Right atrium auricular region (tissue), 2 donors: ENCODE measurements at places on chromosomes 7 and 10. TPM values are rescaled to one million over a fixed set of nuclear protein-coding genes. Genes with fewer than 3 reads are reported as not detected.

Gene EIF3B
- 66.9 TPM for total RNA-seq

Gene SPDYE2B
- total RNA-seq, result not detected

Gene ADAM12
- 0.71 TPM for total RNA-seq

- H3K27ac ChIP-seq, result no peak overlapping the region
- peaks cover 12% of the 10 kb centered on the region for H3K36me3 ChIP-seq
- no peaks in the 10 kb centered on the region for H3K27me3 ChIP-seq
- no peak for DNase-seq
- H3K4me1 ChIP-seq, result no peaks in the 10 kb centered on the region
Measured at GRCh38 chr7:43769281-43769680, 10.8 kb downstream of the BLVRA start.

DNA sequence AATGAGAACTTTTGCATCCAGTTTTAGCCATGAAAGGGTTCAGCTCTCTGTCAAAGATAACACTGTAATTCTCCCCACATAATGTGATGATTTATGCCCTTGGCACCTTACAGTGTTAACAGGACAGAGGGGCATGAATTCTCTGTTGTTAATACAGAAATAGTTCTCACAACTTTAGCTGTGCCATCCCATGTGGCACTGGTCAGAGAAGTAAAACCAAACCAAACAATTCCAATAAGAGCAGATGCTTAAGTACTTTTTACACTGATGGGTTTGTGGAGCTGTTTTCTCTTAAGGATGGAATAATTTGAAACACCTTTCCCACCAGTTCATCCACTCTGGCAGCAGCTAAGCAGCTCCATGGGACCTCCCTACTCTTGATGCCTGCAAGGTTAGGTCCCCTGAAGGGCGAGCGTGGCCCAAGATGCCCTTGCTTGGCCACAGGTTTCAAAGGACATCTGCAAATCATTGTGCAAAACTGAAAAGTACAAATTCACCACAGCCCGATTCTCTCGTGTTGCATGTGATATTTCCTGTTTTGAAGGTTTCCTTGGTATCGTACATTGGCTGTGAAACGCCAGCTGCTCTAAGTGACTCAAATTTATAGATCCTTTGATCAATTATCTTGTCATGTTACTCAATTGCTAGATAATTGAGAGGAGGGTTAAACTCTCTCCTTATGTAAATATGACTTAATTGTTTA lies 82.5 kb upstream of the CREB5 start:
- no peak overlapping the region for H3K4me3 ChIP-seq
- H3K36me3 ChIP-seq, result no peaks in the 10 kb centered on the region
- H3K4me1 ChIP-seq, result no peaks in the 10 kb centered on the region
- no peaks in the 10 kb centered on the region for H3K27me3 ChIP-seq

DNA sequence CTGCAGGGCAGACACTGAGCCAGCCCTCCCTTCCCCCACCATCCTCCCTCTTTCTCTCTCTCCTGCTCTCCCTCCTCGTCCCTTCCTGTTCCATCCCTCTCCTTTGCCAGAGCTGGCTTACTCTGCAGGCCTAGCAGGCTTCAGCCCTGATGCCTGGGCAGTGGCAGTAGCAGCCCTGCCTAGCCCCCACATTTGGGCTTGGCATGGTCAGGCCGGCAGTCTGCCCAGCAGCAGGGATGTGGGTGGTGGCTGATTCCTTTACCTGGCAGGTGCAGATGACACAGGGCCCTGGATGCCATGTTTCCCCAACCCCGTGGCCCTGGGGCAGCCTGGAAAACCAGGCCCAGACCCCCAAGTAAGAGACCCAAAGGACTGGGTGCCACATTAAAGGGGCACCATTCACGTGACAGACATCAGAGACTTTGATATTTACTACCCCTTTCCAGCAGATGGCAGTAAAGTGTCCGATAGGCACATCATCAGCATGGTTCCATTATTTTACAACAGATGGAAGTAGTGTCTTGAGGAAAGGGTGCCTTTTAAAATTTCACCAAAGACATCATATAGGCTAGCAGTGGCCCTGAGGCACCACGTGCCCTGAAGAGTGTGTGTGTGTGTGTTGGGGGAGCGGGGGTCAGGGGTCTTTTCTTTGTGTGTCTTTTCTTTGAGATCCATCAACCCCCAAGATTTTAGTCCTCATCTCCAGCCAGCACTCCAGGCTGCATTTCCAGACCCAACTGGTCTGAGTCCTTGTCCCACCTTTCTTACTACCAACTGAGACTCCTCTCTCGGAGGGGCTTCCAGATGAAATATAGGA lies 5.9 kb downstream of the KCP start:
- DNase-seq, result no peak
- no peaks in the 10 kb centered on the region for H3K27me3 ChIP-seq
- H3K4me1 ChIP-seq, result no peaks in the 10 kb centered on the region
- no peaks in the 10 kb centered on the region for H3K36me3 ChIP-seq
- no peak overlapping the region for H3K4me3 ChIP-seq

- no peaks in the 10 kb centered on the region for H3K27me3 ChIP-seq
- peak; percentile 86 for DNase-seq
- peaks cover 40% of the 10 kb centered on the region for H3K36me3 ChIP-seq
- H3K4me3 ChIP-seq, result no peak overlapping the region
- no peaks in the 10 kb centered on the region for H3K4me1 ChIP-seq
- H3K27ac ChIP-seq, result peak overlapping the region; percentile 85
Measured at GRCh38 chr10:70430493-70431445, 10.7 kb downstream of the NODAL start.

DNA sequence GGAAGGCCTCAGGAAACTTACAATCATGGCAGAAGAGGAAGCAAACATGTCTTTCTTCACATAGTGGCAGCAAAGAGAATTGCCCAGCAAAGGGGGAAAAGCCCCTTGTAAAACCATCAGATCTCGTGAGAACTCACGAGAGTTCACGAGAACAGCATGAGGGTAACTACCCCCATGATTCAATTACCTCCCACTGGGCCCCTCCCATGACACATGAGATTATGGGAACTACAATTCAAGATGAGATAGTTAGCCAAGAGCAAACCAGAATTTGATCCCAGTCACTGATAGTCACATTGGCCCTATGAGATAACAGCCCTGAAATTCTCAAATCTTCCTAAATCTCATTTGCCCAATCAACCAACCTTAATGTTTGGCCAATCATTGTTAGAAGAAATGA lies 18.2 kb upstream of the ITPRID1 start:
- H3K4me3 ChIP-seq, result no peak overlapping the region
- no peaks in the 10 kb centered on the region for H3K27me3 ChIP-seq
- H3K4me1 ChIP-seq, result no peaks in the 10 kb centered on the region
- no peaks in the 10 kb centered on the region for H3K36me3 ChIP-seq
- DNase-seq, result no peak

DNA sequence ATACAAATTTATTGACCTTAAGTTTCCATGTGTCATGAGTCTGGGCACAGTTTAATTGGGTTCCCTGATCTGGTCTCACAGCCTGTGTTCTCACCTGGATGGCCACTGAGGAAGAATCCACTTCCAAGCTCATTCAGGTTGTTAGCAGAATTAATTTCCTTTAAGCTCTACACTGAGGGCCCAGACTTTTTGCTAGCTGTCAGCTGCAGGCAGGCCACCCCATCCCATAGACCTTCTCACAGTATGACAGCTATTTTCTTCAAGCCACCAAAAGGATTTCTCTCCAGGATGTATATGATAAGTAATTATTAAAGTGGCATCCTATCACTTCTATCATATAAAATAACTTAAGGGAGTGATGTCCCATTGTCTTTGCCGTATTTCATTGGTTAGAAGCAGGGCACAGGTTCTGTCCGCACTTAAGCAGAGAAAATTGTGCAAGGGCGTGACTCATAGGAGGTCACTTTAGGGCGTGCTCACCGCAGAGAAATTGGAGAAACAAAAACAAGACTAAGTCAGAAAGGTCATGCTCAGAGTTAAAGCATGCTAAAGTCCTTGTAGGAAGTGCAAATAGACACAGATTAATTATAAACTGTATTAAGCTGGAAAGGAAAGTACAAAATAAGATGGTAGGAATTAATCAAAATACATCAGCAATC lies 109.9 kb downstream of the AHR start:
- no peaks in the 10 kb centered on the region for H3K36me3 ChIP-seq
- H3K27ac ChIP-seq, result no peak overlapping the region
- no peaks in the 10 kb centered on the region for H3K4me1 ChIP-seq
- H3K27me3 ChIP-seq, result no peaks in the 10 kb centered on the region
- peak; percentile 66 for DNase-seq

DNA sequence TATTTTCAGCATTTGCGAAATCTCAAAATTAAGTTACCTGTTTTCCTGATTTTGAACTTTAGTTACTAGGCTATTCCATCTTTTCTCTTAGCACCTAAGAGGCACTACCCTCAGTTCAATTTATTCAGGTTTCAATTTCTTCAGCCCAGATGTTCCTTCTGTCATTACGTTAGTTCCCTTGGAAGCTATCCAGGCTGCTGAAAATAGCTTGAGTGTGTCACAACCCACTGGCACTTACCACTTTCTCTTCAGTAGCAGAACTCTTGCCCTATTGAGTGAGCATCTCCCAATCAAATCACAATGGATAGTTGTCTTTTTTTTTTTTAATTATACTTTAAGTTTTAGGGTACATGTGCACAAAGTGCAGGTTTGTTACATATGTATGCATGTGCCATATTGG lies 332.7 kb upstream of the LRGUK start:
- no peaks in the 10 kb centered on the region for H3K36me3 ChIP-seq
- no peaks in the 10 kb centered on the region for H3K4me1 ChIP-seq
- no peak overlapping the region for H3K27ac ChIP-seq
- no peaks in the 10 kb centered on the region for H3K27me3 ChIP-seq
- no peak overlapping the region for H3K4me3 ChIP-seq

GRCh38 chr10:12194752-12195271 lies 879 bp downstream of the NUDT5 start:
- DNase-seq, result peak; percentile 65
- peak overlapping the region; percentile 90 for H3K27ac ChIP-seq
- peaks cover 6% of the 10 kb centered on the region for H3K36me3 ChIP-seq
- H3K27me3 ChIP-seq, result no peaks in the 10 kb centered on the region
- no peaks in the 10 kb centered on the region for H3K4me1 ChIP-seq

- H3K27ac ChIP-seq, result no peak overlapping the region
- DNase-seq, result no peak
- H3K4me3 ChIP-seq, result no peak overlapping the region
- H3K36me3 ChIP-seq, result no peaks in the 10 kb centered on the region
Measured at GRCh38 chr7:120436487-120437060, 163.6 kb downstream of the KCND2 start.

DNA sequence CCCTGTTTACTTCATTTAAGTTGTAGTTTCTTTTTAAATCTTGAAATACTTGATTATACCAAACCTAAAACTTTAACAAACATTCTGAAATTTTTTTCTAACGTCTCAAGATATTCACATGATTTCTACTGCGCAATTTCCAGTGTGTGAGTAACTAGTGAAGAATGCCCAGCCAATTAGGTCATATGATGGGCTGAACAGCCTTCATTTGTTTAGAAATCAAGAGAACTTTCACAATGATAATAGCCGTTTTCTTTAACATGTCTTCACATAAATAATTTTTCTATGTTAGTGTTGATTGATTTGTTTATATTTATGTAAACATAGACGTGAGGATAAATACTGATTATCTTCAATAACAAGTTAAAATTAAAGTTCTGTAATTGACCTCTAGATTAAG lies 21.8 kb downstream of the STAM start:
- peak overlapping the region; percentile 75 for H3K27ac ChIP-seq
- peaks cover 5% of the 10 kb centered on the region for H3K36me3 ChIP-seq

GRCh38 chr10:17771017-17771416 lies 19.0 kb downstream of the TMEM236 start:
- no peaks in the 10 kb centered on the region for H3K4me1 ChIP-seq
- no peak overlapping the region for H3K4me3 ChIP-seq
- H3K36me3 ChIP-seq, result no peaks in the 10 kb centered on the region

DNA sequence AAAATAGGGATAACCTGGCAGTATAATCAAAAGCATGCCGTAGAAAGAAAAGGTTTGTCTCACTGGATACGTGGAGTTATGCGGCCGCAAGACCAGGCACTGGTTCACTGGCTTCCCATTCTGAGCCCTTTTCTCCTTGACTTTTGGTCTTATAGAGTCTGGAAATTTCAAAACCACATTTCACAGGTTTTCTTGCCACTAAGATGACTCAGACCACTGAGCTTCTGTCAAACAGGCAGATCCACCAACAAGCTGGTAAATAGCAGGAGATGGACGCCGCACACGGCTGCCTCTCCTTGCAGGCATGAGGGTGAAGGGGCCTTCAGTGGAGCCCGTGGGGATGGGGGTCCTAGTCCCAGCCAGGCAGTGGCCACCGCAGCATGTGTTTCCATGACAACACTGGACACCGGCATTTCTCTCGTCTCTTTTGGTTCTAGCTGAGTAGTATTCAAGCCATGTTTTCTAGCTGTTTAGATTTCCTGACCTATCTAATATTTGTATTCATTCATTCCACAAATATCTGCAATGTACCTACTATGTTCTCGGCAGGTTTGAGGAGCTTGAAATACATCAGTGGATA lies 55.5 kb downstream of the KLF6 start:
- no peak overlapping the region for H3K4me3 ChIP-seq
- no peak for DNase-seq
- H3K27me3 ChIP-seq, result no peaks in the 10 kb centered on the region
- H3K4me1 ChIP-seq, result no peaks in the 10 kb centered on the region
- H3K27ac ChIP-seq, result no peak overlapping the region

DNA sequence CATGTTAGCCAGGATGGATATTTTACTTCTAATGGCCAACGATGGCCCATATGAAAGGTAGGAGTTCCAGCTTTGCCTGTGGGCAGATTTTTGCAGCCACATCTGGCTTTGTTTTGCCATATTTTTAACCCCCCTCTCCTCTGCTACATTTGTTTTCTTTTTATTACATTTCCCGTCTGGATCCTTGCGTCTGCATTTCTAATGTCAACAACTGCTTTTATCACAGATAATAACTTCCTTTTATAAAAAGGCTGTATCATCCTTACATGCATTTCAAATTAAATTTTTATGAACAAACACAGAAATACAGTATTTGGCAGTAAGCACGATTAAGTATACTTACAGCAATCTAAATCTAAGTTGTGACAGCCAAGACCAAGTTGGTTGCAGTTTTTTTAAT lies 156.0 kb downstream of the BAMBI start:
- H3K36me3 ChIP-seq, result no peaks in the 10 kb centered on the region
- H3K4me3 ChIP-seq, result no peak overlapping the region
- H3K27ac ChIP-seq, result no peak overlapping the region
- no peak for DNase-seq
- H3K4me1 ChIP-seq, result no peaks in the 10 kb centered on the region
